ENCODE measurements at places on chromosomes 12 and 14.
A peak's percentile ranks its signal among the peaks of the same experiment; 100 is the strongest.

DNA sequence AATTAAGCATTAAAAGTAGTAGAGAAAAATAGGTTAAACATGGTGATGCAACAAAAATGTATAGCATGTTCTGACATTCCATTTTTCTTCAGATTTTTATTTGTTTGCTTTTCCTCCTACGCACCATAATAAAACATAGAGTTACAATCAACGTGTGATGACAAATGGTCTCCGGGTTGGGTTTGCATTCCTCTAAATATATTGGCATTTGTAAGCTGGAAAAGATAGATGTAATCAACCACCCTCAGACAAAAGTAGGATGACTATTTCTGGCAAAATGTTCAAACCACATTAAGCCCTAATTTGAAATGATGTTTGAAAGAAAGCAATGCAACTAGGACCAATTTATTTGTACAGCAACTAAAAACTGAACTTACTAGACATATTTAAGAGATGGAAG is 58.4 kb downstream of the SLC25A21 start:
- DNase-seq = no peak

DNA sequence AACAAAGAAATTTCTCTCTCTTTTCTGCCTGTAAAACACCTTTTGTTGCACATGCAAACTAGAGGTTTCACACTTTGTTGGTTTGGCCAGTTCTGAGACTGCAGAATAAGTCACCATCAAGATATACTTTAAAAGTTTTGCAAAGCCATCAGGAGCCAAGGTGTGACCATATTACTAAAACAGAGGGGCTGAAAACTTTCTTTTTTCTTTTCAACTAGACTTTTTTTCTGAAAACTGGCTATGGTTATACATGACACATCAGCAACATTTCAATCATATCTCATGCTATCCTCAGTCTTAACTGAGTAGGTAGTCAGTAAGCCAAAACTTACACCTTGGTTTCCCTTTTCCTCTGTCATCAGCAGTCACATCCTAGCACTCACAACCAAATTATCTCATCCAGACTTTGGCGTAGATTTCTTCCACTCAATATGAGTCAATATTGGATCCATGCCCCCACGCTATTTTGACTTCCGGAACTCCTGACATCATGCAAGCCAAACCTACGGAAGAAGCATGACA is 4.1 kb upstream of the IFNG start:
- no peak for DNase-seq

- no peak for DNase-seq
These were observed 68.7 kb downstream of the RPAP3 start for GRCh38 chr12:47636908-47637780.

- peak; percentile 85 for DNase-seq
These were observed 778 bp downstream of the TCP11L2 start for GRCh38 chr12:106303202-106303820.

- DNase-seq = no peak
These were observed 15.7 kb downstream of the PLEKHG7 start for GRCh38 chr12:92718483-92718990.

DNA sequence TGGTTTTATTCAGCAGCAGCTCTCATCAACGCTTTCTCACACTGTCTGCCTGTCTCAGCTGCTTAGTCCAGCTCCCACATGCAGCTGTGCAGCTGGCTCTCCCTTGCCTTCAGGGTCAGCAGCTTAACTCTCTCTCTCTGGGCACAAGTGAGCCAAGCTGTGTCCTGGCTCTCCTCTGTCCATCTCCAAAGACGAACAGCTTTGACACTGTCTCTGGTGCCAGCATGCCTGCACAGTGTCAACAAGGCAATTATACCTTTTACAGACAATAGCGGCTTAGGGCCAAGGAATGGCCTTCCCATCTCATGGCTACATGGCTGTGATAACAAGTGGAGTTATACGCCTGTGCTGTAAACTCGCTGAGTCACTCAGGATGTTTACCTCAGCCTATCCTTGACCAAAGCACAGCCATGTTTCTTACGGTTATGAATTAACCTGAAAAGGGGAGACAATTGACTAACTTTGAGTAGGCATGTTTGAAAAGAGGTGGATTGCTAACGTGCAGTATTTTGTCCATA is 38.4 kb upstream of the MANSC4 start:
- no peak for DNase-seq

GRCh38 chr12:71130521-71131069 is 27.2 kb downstream of the TSPAN8 start:
- DNase-seq = no peak

GRCh38 chr12:46657453-46658411 is 168.1 kb downstream of the SLC38A4 start:
- no peak for DNase-seq

DNA sequence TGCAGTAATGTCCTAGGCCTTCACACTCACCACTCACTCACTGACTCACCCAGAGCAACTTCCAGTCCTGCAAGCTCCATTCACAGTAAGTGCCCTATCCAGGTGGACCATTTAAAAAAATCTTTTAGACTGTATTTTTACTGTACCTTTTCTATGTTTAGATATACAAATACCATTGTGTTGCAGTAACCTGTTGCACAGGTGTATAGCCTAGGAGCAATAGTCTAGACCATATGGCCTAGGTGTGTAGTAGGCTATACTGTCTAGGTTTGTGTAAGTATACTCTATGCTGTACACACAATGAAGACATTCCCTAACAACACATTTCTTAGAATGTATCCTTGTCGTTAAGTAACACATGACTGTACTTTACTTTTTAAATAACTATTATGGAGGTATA is 17.2 kb downstream of the CYP46A1 start:
- no peak for DNase-seq

GRCh38 chr14:34398024-34398423 is 64.0 kb downstream of the SPTSSA start:
- no peak for DNase-seq

GRCh38 chr14:26597071-26597588 is 703 bp downstream of the NOVA1 start:
- no peak for DNase-seq

- DNase-seq = no peak
These were observed 20.0 kb downstream of the SLCO1B3 start for GRCh38 chr12:20830456-20830855.

GRCh38 chr12:120175062-120175461 is 19.5 kb downstream of the GCN1 start:
- DNase-seq = no peak

- DNase-seq = no peak
These were observed 2.6 kb downstream of the KRT84 start for GRCh38 chr12:52382854-52383253.

GRCh38 chr12:117818400-117818799 is 150.4 kb downstream of the KSR2 start:
- DNase-seq = no peak

GRCh38 chr14:52399921-52400595 is 85.9 kb downstream of the PTGER2 start:
- DNase-seq = no peak

GRCh38 chr12:120051535-120051934 is 62.5 kb downstream of the BICDL1 start:
- DNase-seq = no peak

DNA sequence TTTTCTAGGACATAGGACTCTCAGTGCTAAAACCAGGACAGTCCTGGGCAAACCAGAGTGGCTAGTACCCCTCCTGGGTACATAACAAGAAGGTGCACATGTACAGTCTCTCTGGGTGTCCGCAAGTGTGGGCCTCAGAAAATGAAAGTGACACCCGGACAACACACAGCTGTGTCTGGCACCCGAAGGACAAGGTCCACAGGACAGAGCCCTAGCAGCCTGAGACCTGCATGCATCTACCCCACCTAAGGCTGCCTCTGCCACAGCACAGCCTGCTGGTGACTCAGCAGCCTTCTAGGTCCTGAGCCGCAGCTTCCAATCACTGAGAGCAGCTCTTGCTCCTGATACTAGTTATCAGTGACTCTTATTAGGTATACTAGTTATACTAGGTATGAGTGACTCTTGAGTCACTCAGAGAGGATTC is 784.1 kb upstream of the TBX3 start:
- no peak for DNase-seq

GRCh38 chr12:48022676-48023385 is 18.6 kb upstream of the COL2A1 start:
- DNase-seq = no peak

DNA sequence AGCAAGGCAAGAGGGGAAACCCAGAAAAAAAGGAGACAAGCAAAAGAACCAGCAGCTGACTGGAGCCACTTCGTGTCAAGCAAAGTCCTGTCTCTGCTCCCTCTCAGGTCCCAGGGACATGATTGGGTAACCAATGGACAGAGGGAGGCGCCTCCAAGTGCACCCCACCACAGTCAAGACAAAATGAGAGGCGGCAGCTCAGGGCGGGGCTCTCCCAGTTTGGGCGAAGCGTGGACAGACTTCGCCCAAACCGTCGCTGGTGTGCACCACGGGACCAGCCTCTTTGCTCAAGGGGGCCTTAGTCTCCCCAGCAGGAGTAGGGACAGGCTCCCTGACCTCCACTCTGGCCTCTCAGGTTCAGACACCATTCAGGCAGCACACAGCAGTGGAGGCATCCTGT is 1.5 kb upstream of the BEGAIN start:
- no peak for DNase-seq

- DNase-seq = no peak
These were observed 81.4 kb upstream of the FERMT2 start for GRCh38 chr14:53032161-53032803.

DNA sequence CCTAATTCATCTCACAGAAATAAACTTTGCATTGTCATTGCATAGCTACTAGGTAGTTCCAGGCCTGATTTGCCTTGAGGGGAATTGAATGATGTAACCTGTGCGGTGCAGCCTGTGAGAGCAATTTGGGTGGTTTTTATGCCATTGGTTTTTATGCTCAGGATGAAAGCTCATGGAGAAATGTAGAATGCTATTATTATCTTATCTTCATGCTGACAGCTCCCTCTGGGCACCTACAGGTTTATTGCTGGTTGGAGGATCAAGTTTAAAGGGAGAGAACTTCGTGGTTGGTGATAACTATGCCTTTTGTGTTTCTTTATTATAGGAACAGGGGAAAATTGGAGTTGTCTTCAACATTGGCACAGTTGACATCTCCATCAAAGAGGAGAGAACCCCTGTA is 547.9 kb downstream of the DIO2 start:
- no peak for DNase-seq

GRCh38 chr14:76677534-76678145 is 83.6 kb upstream of the VASH1 start:
- no peak for DNase-seq
